Posterior vena cava (tissue), 2 donors: ENCODE measurements at places on chromosomes 7 and 10.
A peak's percentile ranks its signal among the peaks of the same experiment; 100 is the strongest.

GRCh38 chr10:97765201-97765600 lies 6.6 kb downstream of the SFRP5 start:
- no peak for DNase-seq

- no peak for DNase-seq
Measured at GRCh38 chr10:109889867-109890266, 33.4 kb downstream of the XPNPEP1 start.

DNA sequence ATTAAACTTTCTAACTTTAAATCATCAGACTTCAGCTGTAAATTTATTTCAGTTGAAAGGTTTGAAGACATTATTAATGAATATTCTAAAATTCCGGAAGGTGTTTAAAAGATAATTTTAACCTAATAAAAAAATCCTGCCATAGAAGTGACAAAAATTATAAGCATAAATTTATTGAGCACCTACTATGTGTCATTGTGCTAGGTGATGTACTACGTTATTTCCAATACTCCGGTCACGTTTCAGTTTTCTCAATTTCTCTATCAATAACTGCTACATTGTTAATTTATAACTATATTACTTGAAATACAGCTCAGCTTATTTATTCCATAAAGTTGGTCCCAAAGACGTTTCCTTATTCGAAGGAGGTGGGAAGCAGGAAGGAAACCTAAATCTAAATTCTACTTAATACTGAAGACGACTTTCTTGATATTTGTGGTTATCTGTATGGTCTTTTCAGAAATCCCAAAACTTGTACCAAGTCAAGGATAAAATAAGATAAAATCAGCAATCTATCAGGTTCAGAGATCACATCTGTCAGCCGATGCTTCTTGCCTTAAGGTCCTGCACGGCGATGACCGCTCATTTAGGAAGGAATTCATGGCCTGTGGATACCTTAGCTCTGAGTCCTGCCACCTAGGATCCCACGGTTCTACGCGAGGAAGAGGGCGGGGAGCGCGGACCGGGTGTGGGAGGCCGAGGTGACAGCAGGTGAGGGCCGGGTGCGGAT lies 1.2 kb upstream of the ZEB1 start:
- no peak for DNase-seq

- no peak for DNase-seq
Measured at GRCh38 chr10:74047871-74048270, 50.0 kb downstream of the VCL start.

- no peak for DNase-seq
Measured at GRCh38 chr10:10792681-10793080, 225.0 kb upstream of the CELF2 start.

- DNase-seq: peak; percentile 67
Measured at GRCh38 chr7:149501651-149502050, 4.0 kb upstream of the ZNF746 start.

- no peak for DNase-seq
Measured at GRCh38 chr10:416091-416515, 273.4 kb downstream of the DIP2C start.

DNA sequence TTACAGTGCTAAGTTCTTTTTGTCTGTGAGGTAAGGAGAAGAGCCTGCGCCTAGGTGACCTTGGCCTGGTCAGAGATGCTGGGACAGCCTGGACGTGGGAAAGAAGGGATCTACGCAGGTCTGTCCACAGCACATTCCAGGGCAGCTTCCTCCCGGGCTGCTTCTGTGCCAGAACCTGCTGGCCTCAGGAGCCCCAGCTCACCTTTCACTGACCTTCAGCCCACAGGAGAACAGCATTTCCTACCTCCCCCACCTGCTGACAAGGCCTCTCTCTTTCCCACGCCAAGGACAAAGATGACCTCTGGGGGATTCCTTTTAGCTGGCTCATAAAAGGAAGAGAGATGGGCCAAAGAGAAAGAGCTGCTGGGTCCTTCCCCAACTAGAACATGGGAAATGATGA lies 260.6 kb downstream of the KCNMA1 start:
- DNase-seq: no peak
